ENCODE measurements at places on chromosomes 12 and 14.

DNA sequence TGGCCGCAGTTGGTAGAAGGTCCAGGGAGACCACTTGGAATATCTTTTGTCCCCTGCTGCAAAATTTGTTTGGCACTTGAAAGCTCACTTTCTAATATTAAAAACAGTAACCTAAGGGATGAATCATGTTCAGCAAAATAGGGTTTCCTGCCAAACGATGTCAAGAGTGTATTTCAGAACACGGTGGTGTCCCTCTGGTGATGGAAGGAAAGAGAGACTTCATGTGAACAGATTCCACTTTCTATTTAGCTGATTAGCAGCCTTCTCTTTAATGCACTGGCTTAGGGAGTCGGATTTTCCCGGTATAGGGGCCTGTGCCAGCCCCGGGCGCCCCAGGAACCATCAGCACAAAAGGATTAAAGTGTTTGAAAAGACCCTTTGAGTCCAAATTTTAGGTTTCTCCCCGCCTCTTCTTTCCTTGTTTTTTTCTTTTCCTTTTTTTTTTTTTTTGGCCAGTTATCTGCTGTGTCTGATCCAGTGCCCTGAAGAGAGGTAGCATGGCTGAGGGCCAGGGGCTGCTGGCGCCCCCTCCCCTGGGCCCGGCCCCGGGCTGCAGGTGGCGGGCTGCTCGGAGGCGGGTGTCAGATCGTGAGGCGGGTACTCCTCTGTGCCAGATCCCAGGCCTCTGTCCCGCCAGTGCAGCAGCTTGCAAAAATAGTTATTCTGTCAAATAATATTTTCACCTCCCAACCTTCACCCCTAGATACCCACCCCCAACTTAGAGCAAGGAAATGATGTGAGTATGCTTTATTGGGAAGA lies 88.3 kb downstream of the TESC start:
- no peak for DNase-seq

DNA sequence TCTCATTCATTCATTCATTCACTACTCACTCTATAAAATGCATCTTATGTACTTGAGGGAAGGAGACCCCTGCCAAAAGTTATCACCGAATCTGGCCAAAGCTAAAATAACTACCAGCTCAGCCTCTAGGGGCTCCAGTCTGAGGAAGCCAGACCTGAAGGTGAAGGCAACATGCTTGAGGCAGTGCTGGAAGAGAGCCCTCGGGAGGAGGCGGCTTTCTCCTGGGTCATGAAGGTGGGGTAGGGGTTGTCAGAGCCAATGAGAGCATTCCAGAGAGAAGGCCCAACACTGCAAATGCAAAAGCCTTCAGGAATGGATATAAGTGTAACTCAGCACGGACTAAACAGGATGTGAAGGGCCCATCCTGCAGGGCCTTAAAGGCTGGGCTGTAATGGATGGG lies 62.4 kb downstream of the GSC start:
- DNase-seq, result no peak

GRCh38 chr14:104517426-104517825 lies 62.1 kb upstream of the C14orf180 start:
- no peak for DNase-seq

GRCh38 chr12:117901631-117902030 lies 67.2 kb downstream of the KSR2 start:
- no peak for DNase-seq
